ENCODE measurements at places on chromosomes 2 and 18.
A peak's percentile ranks its signal among the peaks of the same experiment; 100 is the strongest.

DNA sequence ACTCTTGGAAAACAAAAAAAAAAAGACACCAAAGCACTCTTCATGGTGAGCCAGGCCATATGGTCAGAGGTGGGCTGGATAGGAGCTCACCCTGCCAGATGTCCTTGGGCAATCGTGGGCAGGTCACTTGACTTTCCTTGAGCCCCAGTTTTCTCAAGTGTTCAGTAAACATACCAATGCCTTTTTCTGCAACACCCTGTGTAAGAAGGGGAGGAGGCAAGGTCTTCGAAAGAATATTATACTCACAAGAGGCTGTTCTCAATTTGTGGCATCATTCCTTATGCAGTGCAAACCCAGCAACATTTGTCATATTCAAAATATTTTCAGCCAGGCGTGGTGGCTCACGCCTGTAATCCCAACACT, 22.9 kb upstream of the TMEM87B start:
- DNase-seq = no peak

DNA sequence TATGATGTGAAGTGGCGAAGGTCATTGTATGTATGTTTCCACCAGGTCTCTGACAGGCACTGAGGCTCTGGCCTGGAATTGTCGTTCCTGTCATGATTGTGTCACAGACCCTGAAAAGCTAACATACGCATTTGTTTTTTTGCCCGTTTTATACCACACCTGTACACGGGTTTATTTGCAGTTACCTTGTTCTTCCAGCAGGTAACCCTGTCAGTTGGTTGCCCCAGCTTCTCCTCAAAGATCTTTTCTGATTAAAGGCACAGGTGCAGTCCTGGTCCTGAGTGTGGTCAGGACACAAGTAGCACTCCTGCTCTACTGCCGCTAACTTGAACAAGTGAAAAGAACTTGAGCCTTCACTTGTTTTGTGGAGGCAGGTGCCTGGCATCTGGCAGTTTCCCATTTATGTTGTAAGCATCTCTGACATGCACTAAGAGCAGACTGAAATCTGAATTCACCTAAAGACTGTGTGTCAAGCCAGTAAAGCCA, 19.9 kb downstream of the CD8A start:
- DNase-seq = no peak

DNA sequence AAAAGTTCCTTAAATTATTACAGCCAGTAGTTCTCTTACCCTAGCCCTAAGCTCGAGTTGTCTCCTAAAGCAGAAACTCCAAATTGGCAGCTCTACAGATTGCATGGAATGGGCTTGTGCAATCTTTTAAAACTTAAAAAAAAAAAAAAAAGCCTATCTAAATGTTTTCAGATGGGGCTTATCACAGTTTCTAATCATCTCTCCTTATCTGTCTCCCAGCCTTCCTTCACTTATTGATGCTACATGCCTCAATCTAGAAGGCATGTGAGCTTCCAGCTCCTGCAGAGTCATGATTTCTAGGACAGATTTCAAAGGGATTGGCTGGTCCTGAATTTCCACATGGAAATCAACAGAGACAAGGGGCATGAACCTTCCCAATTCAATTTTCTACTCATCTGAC, 33.1 kb upstream of the PELI1 start:
- no peak for DNase-seq

DNA sequence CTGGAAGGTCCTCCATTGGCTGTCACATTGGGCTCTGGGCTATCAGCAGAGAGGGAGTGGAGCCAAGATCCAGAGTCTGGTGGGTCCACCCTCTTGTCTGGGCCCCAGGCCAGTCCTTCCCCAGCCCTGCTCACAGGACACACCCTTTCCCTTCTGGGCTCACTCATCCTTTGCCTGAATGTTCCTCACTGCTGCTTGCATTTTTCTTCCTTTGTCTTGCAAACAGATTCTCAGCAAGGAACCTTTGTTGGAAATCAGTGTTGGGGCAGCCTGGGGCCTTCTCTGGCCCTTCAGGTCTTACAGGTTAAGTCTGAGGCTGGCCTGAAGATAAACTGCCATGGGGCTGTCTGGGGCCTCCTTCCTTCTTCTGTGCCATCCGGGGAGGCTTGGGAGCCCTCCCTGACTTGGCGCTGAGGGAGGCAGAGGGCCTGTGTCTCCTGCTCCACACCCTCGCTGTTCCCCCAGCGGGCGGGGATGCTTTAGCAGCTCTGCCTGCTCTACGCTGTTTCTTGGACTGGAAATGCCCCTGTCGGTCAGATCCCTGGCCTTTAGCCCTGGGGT, 11.5 kb upstream of the CELF4 start:
- DNase-seq = no peak

GRCh38 chr2:99275882-99276281, 20.4 kb upstream of the LYG2 start:
- no peak for DNase-seq

GRCh38 chr2:233084488-233084887, 24.3 kb downstream of the INPP5D start:
- no peak for DNase-seq

GRCh38 chr18:10928772-10929373, 220.5 kb downstream of the PIEZO2 start:
- DNase-seq = peak; percentile 0

- no peak for DNase-seq
Observed at GRCh38 chr2:218980735-218981389, 4.1 kb downstream of the FEV start.

GRCh38 chr18:39991696-39992265, 1963.3 kb upstream of the PIK3C3 start:
- no peak for DNase-seq

GRCh38 chr2:31523871-31524492, 56.8 kb downstream of the SRD5A2 start:
- peak; percentile 51 for DNase-seq

- peak; percentile 56 for DNase-seq
Observed at GRCh38 chr2:25294573-25295462, 46.9 kb downstream of the DNMT3A start.

DNA sequence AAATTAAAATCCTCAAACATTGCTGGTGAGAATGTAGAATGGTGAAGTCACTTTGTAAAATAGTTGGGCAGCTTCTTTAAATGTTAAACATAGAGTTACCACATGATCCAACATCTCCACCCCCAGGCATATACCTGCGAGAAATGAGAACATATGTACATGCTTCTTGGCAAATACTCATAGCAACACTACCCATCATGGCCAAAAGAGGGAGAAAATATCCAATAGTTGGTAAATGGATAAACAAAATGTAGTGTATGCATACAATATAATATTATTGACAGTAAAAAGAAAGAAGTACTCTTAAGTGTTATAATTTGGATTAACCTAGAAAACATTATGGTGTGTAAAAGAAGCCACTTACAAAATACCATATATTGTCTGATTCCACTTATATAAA, 185.9 kb downstream of the CDH7 start:
- DNase-seq = no peak

- DNase-seq = no peak
Observed at GRCh38 chr2:174106736-174107135, 141.6 kb upstream of the SP3 start.

DNA sequence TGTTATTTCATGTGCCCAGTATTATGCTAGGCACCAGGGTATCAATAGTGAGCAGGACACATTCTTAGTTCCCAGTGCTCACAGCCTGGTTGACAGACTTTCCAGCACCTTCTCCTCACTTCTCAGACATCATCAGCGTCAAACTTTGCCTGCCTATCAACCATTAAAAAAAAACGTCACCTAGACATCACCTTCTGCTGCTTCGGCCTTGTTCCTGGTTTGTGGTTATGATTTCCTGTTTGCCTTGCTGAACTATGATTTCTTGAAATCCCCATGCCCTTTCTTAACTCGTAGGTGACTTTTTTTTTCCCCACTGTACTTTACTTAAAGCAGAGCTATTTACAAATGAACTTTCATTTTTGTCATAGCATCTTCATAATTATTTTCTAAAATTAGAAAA, 60.4 kb upstream of the NABP1 start:
- DNase-seq = no peak

- DNase-seq = no peak
Observed at GRCh38 chr18:26911840-26912239, 46.3 kb upstream of the AQP4 start.

GRCh38 chr2:240911641-240912265, 5.6 kb downstream of the CROCC2 start:
- no peak for DNase-seq

DNA sequence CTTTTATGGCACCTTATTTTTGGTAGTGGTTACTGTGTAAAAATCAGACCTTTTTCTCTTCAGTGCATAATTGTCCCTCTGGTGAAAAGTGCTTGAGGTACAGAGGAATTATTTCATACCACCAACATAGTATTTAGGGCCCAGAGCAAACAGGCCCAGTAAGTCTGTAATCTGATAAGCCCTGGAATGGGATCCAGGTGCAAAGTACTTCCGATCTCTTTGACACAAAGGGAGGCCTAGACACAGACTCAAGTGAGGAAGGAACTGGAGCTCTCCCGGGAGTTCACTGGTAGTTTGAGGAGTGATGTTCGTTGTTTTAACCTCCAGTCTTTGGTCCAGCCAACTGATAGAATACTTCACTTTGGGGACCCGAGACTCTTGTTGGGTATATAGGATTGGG, 57.4 kb downstream of the RAB31 start:
- DNase-seq = no peak

DNA sequence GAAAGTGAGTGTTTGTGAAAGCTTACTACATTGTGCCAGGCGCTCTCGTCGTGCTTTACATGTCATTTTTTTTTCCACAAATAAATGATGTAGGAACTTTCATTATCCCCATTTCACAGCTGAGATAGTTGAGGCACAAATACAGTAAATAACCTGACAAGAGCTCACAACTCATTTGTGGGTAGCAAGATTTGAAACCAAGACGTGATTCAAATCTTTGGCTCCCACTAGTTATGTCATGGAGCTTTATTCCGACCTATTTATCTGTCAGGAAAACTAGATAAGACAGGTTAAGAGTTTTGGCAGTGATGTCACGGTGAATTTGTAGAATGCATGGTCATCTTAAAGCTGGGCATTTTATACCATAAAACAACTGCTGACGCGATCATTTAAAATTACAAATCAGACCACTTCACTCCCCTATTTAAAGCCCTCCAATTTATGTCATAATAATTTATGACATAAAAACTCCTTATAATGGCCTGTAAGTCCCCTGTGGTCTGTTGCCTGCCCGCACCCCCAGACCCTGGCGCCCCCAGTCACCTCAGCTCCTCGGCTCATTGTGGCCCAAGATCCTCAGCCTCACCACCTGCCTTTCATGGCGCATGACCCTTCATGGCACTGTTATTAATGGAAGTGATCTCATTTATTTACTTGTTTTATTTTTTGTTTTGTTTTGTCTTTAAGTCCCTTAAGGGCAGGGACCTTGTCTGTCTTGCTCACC, 678 bp upstream of the ZNF24 start:
- DNase-seq = no peak

All from NCI-H2029 treated with DMSO at 0.1 percent for 48 hours (cell line).